Kidney tubule cell (primary cell): ENCODE measurements at places on chromosomes 3 and 15.

GRCh38 chr3:50405249-50405648 lies 45.9 kb upstream of the TMEM115 start:
- DNase-seq, result no peak

GRCh38 chr3:50495609-50496423 lies 7.6 kb downstream of the CACNA2D2 start:
- no peak for DNase-seq

DNA sequence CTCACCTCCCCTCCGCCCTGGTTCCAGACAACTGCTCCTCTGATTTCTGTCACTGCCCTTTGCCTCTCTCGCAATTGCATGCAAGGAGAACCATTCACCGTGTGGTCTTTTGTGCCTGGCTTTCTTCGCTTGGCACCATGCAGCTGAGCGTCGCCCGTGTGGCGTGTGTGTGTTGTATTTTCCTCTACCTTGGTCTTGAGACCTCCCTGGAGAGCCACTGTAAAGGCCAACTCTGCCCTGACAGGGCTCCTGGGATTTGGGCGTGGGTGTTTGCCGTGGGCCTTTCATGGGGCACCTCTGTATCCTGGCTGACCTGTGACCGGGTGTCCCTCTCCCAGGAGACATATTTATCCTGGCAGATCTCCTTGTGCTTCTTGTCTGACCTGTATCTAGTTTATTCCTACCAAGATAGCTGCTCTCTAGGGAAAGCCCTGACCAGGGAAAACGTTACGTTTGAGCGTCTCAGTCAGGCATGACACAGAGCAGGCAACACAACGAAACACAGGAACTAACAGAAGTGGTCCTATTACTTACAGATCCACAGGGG lies 2.0 kb upstream of the PIGZ start:
- DNase-seq, result no peak

DNA sequence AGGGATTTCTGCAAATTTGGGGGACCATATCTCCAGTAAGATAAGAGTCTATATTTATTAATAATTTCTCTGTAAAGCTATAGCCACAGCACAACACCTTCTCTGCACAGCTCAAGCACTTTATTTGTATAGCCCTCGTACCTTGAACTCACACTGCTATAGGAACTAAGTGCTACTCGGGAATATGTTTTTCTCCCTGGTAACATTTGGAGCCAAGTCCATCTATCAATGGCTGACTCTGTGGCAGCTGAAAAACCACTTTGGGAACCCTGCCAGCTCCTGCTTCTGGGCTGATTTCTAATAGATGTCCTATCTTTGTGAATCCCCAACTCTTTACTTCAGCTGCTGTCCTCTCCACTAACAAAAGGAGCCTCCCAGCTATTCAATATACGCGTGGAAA lies 298.5 kb downstream of the GBE1 start:
- DNase-seq, result no peak

DNA sequence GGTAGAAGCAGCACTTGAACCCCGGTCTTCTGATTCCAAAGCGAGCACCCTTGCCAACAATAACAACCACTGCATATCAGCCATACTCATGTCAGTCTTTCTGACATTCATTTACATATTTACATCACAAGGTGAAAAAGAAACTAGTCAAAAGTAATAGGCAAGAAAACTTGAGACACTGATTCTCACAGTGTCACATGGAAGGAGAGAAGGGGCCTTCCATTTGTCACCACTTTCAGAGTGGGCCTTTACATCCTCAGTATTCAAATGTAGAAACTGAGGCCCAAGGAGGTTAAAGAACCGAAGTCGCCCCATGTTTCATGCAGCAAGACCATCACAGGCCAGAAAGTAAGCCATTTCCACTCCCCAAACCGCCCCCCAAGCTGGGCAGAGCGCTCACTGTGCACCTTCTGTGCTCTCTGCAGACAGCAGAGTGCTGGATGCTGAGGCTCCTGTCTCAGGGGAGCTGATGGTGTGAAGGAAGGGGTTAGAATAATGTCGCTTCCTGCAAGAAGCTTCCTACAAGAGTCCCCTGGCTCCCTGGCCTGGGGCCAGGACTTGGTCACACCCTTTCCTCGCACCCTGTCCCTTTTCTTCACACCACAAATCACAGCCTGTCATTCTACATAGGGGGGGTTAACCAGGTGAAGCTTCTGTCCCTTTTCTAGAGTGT lies 260.1 kb downstream of the UACA start:
- DNase-seq, result no peak
